ENCODE measurements at places on chromosomes 7 and 10.
A peak's percentile ranks its signal among the peaks of the same experiment; 100 is the strongest.

DNA sequence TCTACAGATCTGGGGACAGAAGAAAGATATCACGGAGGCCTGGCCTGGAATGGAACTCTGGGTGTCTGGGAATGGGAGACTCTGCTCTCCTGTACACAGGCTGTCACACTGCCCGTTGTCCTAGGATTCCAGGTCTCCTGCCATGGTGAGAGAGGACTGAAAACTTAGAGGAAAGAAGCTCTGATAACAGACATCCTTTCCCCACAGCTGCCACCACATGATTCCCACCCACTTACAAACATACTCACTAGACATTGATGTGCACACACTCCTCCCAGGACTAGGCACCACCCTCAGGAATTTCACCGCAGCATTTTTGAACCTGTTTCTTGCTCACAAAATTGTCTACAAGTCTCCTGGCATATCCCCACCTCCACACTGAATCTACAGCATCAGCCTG lies 5.7 kb downstream of the ZNF92 start:
- no peaks in the 10 kb centered on the region for H3K27me3 ChIP-seq
- no peak for DNase-seq
- peak overlapping the region; percentile 2 for H3K27ac ChIP-seq
- H3K36me3 ChIP-seq, result peaks cover 98% of the 10 kb centered on the region

DNA sequence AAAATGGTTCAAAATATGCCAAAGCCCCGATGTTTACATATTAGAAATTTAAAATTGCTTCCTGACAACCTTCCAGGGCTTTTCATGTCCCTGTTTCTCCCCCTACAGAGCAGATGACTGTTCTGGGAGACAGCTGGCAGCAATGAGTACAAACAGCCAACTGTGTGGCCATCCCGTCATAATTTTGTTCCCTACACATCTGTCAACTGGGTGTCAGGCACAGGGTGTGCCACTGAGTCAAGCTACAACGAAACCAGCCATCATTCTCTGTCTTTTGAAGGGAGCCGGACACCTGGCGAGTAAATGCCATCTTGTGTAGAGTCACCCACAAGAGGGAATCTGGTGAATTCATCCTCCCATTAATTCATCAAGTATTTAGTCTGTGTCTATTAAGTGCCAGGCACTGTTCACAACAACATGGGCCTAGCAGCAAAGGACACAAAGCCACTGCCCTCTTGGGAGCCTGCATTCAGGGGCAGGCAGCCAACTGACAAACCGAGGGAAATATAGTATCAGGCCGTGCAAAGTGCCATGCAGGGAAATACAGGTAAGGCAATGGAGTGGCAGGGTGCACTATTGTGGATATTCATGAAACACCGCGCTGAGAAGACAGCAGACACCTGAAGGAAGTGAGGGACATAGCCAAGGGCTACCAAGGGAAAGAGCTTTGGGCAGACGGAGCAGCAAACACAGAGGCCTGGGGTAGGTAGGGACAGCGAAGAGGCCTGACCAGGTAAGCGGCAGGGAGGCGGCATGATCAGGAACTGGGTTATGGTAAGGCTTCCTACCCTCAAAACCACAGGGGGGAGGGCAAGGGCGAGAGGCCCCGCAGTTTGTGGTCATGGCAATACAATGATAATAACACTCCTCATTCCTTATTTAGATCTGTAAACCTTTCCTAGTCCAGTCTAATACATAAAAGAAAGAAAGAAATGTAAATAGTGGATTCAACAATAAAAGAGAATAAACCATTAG lies 213.6 kb downstream of the FAM107B start:
- H3K27me3 ChIP-seq, result no peaks in the 10 kb centered on the region
- DNase-seq, result peak; percentile 47
- H3K36me3 ChIP-seq, result peaks cover 48% of the 10 kb centered on the region
- H3K4me1 ChIP-seq, result peaks cover 94% of the 10 kb centered on the region
- H3K27ac ChIP-seq, result peak overlapping the region; percentile 93

- H3K4me3 ChIP-seq, result no peak overlapping the region
- no peak for DNase-seq
- H3K36me3 ChIP-seq, result peaks cover 62% of the 10 kb centered on the region
These were observed 35.2 kb downstream of the TNRC18 start for GRCh38 chr7:5388273-5388901.

- H3K27ac ChIP-seq, result no peak overlapping the region
- no peak overlapping the region for H3K4me3 ChIP-seq
- peaks cover 6% of the 10 kb centered on the region for H3K27me3 ChIP-seq
- H3K4me1 ChIP-seq, result no peaks in the 10 kb centered on the region
- no peak for DNase-seq
These were observed 123.8 kb downstream of the AMPH start for GRCh38 chr7:38507384-38507783.

DNA sequence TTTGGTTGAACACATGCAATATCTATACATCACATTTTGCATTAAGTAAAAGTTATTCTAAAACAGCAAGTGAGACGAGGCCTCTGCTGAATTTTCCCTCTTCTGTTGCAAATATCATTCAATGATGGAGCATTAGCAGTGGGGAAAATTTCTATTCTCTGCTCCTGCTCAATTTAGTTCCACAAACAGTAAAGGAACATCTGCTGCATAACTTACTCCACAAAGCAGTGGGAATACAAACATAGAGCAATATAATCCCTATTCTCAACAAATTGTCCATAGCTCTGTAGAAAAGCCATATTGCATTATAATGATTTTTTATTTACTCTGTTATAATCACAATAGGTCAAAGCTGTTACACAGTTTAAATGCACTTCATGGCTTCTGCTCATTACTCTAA lies 5.9 kb downstream of the AGR3 start:
- H3K36me3 ChIP-seq, result no peaks in the 10 kb centered on the region
- peaks cover 8% of the 10 kb centered on the region for H3K27me3 ChIP-seq
- H3K4me3 ChIP-seq, result no peak overlapping the region
- no peaks in the 10 kb centered on the region for H3K4me1 ChIP-seq
- no peak overlapping the region for H3K27ac ChIP-seq
- no peak for DNase-seq

- H3K4me3 ChIP-seq, result peak overlapping the region; percentile 90
- H3K27ac ChIP-seq, result peak overlapping the region; percentile 98
- DNase-seq, result peak; percentile 37
- H3K4me1 ChIP-seq, result peaks cover 52% of the 10 kb centered on the region
- peaks cover 7% of the 10 kb centered on the region for H3K27me3 ChIP-seq
These were observed 1.2 kb upstream of the ITGB1 start for GRCh38 chr10:32959006-32959920.

GRCh38 chr7:81036057-81036456 lies 117.2 kb upstream of the SEMA3C start:
- no peaks in the 10 kb centered on the region for H3K36me3 ChIP-seq
- no peaks in the 10 kb centered on the region for H3K4me1 ChIP-seq
- no peak overlapping the region for H3K4me3 ChIP-seq
- no peaks in the 10 kb centered on the region for H3K27me3 ChIP-seq
- H3K27ac ChIP-seq, result no peak overlapping the region
- DNase-seq, result no peak

GRCh38 chr10:133420028-133420427 lies 4.4 kb downstream of the SPRN start:
- no peak overlapping the region for H3K4me3 ChIP-seq
- H3K4me1 ChIP-seq, result peaks cover 11% of the 10 kb centered on the region
- H3K27me3 ChIP-seq, result peaks cover 6% of the 10 kb centered on the region

- no peaks in the 10 kb centered on the region for H3K36me3 ChIP-seq
- no peak overlapping the region for H3K4me3 ChIP-seq
- no peaks in the 10 kb centered on the region for H3K4me1 ChIP-seq
- H3K27ac ChIP-seq, result no peak overlapping the region
- no peaks in the 10 kb centered on the region for H3K27me3 ChIP-seq
These were observed 1056.8 kb downstream of the SORCS1 start for GRCh38 chr10:106107706-106108105.

DNA sequence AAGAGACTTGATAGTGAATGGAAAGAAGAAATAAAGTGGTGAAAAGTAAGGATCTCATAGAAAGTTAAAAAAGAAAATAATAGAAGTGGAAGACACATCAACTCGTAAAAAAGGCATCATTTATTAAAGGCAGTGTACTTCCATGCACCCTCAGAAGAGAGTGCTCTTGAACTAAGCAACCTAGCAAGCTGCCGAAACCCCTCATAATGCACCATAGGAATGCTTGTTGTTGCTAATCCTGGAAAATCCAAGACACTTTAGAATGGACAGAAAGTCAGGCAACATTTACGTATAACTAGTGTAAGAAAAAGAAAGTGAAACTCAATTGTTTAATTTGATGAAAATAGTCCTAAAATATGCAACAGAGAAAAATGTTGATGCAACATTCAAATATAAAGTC lies 12.8 kb downstream of the TFPI2 start:
- H3K4me3 ChIP-seq, result no peak overlapping the region
- no peak overlapping the region for H3K27ac ChIP-seq
- DNase-seq, result no peak
- H3K36me3 ChIP-seq, result no peaks in the 10 kb centered on the region
- no peaks in the 10 kb centered on the region for H3K27me3 ChIP-seq
- no peaks in the 10 kb centered on the region for H3K4me1 ChIP-seq

DNA sequence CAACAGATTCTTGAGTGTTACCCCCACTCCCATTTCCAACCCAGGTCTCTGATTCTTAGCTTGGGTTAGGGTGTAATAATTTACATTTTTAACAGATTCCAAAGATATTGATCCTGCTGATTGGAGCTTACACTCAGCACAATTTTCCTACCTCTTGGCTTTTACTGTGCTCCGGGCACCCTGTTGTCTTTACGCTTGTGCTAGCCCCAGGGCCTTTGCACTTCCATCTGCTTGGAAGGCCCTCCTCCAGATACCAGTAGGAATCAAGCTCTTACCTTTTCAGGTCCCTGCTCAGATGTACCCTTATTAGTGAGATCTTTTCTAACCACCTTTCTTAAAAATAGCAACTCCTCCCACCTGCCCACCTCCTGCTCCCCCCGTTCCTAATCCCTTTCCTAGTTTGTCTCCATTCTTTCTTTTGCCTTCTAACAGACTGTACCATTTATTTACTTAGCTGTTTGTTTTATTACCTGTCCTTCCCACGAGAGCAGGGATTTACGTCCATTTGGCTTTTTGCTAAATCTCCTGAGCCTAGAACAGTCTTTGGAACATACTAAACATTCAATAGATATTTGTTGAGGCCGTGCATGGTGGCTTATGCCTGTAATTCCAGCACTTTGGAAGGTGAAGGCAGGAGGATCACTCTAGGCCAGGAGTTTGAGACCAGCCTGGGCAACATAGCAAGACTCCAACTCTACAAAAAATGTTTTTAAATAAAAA lies 316.3 kb downstream of the PRPF18 start:
- no peak for DNase-seq
- no peaks in the 10 kb centered on the region for H3K36me3 ChIP-seq
- H3K27ac ChIP-seq, result no peak overlapping the region
- H3K4me1 ChIP-seq, result peaks cover 1% of the 10 kb centered on the region

GRCh38 chr7:44473295-44473694 lies 17.2 kb downstream of the NUDCD3 start:
- peaks cover 89% of the 10 kb centered on the region for H3K36me3 ChIP-seq
- H3K27me3 ChIP-seq, result no peaks in the 10 kb centered on the region
- no peak for DNase-seq

GRCh38 chr10:71933651-71934050 lies 30.5 kb upstream of the CHST3 start:
- H3K4me3 ChIP-seq, result no peak overlapping the region
- peaks cover 27% of the 10 kb centered on the region for H3K4me1 ChIP-seq
- H3K27me3 ChIP-seq, result no peaks in the 10 kb centered on the region
- H3K36me3 ChIP-seq, result no peaks in the 10 kb centered on the region
- peak overlapping the region; percentile 30 for H3K27ac ChIP-seq

DNA sequence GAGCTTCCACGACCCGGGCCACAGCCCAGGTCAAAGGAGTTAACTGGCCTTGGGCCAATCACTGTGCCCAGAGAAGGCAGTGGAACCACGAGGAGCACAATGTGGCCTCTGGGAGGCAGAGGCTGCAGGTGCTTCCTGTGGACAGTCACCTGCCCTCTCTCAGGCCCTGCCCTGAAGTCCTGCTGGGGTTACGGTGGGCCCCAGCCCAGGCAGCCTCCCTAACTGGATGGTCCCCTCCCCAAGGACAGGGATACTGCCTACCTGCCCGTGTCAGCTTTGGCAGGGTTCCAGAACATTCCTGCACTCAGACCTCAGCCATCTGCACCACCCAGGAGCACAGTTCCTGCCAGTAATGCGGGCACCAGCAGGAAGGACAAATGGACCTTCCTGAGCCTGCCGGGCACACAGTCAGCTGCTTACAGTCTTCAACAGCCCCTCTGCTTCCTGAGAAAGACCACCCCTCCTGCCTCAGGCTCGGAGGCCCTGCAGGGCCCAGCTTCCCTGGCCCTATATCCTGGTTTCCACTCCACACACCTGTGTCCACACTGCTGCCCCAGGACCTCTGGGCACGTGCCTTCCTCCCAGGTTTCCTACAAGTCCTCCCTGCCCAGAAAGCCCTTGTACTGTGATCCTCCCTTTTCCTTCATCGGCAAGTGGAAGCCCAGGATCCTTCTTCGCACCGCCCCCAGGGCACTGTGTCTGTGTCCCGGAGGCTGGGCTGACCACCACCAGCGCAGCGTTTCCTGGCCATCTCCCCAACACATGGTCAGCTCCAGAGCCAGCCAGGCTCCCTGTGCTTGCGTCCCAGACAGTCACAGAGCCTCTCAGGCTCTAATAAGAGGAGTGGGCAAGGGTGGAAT lies 23.3 kb downstream of the WDR86 start:
- H3K27me3 ChIP-seq, result peaks cover 21% of the 10 kb centered on the region
- DNase-seq, result no peak
- H3K27ac ChIP-seq, result no peak overlapping the region

DNA sequence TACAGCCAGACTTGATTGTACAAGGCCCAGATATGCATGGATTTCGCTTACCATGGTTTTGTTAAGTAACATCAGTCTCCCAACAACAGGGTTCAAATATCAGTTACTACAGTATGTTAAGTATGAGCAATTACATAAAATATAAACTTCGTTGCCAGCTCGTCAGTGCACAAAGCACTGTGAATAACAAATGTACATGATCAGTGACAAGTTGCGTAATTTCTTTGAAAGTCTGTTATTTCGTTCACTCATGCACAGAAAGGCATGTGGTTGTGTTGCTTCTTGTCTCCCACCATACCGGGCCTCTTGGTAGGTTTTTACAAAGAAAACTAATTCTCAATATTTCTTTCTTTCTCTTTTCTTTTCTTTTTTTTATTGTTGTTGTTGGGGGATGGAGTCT lies 12.5 kb upstream of the ZNF487 start:
- no peak overlapping the region for H3K27ac ChIP-seq
- no peak for DNase-seq
- no peak overlapping the region for H3K4me3 ChIP-seq
- peaks cover 42% of the 10 kb centered on the region for H3K4me1 ChIP-seq
- H3K27me3 ChIP-seq, result no peaks in the 10 kb centered on the region

DNA sequence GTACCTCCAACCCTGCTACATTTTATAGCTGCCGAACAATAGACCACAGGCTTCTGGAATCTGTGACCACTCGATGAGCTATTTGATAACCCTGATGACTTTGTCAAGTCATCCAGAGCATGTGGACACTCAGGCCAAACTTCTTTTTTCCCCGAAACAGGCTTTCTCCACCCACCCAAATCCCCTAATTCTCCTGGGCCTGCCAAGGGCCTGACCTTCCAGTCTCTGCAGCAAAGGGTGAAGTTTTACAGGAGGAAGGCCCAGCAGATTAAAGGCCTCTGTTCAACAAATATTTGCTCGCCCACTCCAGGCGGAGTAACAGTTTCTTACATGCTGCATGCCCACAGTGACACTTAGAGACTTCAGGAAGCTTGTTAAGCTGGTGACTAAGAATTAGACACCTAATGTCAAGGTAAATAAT lies 2.0 kb downstream of the JCAD start:
- no peak for DNase-seq
- H3K27me3 ChIP-seq, result peaks cover 69% of the 10 kb centered on the region
